Stimulated activated CD8-positive, alpha-beta memory T cell treated with anti-CD3 and anti-CD28 coated beads, Interleukin-4, amount 100 ng/mL, for 4 hours (primary cell): ENCODE measurements at places on chromosomes 5 and 9.

GRCh38 chr5:74618106-74618505 is 22.4 kb downstream of the ENC1 start:
- DNase-seq = no peak

GRCh38 chr5:58021466-58021865 is 438.4 kb downstream of the PLK2 start:
- DNase-seq = no peak

- DNase-seq = peak; percentile 57
These were observed 557 bp downstream of the PJA2 start for GRCh38 chr5:109408991-109409843.

DNA sequence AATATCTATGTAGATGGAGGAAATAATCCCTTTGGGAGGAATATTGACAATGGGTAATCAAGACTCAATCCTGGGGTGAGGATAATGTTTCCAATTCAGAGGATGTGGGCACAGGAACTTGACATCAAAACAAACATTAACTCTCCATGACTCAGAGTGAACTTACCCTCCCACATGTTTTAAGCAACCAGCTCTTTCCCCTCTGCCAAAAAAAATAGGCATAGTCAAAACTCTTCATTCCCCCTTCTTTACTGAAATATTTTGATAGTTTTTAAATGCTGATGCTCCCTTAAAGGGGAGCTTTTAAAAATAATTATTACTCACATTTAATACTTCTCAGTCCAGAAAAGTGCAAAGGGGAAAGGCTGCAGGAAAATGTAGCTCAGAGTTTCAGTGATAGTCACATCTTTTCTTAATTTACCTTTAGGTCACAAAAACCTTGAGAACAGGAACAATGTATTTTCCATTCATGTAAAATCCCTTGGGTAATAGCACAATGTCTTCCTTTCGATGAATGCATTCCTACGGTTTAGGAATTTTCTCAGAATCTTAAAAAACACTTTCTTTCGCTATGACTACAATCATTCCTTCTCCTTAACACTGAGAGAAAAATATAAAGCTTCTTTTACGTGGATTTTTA is 298.4 kb upstream of the GRAMD2B start:
- DNase-seq = no peak

GRCh38 chr5:87099968-87100367 is 167.7 kb upstream of the RASA1 start:
- DNase-seq = no peak

DNA sequence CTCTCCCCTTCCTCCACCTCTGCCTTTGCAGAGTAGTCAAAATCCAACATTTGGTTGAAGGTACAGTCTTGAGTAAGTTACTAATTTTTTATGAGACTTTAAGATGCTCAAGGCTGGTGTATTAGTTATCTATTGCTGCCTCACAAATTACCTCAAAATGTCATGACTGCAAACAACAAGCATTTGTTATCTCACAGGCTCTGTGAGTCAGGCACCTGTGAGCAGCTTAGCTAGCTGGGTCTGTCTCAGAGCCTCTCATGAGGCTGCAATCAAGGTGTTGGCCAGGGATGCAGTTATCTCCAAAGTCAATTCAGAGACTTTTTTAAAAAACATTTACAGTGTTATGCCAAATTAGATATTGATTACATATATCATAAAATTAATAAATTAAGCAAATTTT is 371.3 kb upstream of the RGMB start:
- DNase-seq = no peak

DNA sequence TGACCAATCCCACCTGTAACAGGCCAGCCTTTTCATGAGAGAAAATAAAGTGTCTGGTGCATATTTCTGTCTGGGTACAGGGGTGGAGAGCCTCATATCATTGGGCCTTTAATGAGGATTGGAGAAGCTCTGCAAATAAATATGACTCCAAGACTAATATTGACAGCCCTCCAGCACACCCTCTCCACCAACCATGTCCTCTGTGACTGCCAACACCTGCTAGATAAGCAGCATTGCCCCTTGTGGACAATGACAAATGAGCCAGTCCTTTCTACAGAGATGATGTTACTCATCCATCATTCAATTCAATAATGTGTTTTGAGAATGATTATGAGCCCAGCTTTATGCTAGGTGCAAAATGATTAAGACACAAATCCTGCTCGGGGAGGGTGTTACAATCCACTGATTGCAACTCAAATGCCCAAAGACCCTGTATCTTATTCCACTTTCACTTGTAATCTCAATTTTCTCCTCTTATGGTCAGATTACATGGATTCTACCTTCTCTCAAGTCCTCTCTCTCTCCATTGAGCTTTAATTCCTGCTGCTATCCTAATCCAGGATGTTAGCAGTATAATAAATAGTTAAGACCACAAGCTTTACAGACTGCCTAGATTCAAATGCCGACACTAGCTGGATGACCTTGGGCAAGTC is 2.1 kb upstream of the GFRA3 start:
- no peak for DNase-seq

GRCh38 chr9:4238522-4238921 is 61.3 kb downstream of the GLIS3 start:
- no peak for DNase-seq

DNA sequence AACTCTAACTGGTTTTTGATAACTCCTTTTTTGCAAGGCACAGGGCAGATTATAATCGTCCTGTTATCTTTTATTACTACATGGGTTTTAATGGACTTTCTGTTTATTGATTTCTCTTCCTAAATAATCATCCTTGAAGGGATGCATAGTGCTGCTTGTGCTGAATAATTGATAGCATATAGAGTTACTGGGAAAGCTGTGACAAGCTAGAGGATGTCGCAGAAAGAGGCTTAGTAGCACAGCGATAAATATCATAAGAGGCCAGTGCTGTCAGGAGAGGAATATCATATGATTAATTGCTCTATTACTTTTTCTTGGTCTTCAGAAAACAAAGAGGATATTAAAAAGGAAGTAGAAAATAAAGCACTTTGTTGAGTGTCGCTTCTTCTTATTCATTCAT is 1007.1 kb upstream of the ACO1 start:
- DNase-seq = no peak

DNA sequence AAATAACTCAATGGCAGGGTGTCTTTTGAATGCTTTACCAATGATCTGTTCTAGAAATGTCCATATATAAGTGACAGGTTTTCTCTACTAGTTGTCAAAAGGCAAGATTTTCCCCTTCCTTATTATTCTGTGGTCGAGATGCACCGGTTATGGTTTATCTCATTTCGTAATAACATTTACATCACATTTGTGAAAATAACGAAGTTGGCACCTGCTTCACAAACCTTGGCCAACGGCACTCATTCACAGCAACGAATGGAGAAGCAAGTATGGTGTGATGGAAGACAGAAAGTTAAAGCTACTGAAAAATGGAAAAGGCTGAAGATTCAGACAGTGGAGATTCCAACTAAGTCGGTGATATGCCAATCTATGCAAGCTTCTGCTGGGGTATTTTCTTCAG is 235.8 kb downstream of the KCTD16 start:
- DNase-seq = no peak

GRCh38 chr5:352639-353611 is 31.4 kb downstream of the AHRR start:
- no peak for DNase-seq

DNA sequence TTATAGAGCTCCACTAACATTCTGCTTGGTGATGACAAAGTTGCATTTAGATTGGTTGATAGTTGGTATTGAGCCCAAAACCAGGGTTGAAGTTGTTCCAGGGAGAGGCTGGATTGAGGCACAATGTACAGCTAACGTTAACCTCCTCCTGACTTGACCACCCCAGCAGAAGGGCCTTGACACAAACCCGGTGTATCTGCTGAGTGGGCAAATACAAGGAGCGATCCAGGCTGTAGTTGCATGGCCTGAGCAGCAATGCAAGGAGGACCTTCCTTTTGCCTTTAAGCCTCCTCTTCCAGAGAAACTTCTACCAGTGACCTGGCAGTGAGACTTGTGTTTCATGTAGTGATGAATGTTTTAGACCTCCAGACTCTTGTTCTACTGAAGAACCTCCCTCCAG is 66.2 kb upstream of the GAS1 start:
- no peak for DNase-seq

DNA sequence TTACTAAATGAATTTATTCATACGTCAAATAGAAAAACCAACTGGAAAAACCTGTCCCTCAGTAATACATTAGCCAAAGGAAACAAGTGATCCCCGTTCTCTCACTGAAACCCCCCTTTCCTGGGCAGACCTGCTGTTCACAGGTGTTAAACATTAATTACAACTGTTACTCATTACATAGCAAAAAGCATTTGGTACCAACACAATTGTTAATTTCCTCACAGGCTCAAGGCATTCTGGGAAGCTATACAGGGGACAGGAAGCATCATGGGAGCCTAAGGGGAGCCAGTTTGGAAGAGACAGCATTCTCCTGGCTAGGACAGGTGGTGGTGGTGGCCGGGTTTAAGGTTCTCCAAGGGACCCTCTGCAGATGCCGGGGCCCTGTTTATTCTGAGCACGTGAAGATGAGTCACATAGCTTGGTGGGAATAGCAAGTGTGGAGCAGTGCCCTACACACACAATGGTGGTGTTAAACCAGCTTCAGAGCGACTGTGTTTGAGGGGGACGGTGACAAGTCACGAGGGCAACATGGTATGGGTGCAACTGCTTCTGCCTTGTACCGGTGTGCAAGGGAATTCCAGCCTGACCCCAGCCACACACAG is 62.6 kb upstream of the SLC25A51 start:
- DNase-seq = no peak

GRCh38 chr5:38163636-38164237 is 94.6 kb upstream of the EGFLAM start:
- DNase-seq = no peak

DNA sequence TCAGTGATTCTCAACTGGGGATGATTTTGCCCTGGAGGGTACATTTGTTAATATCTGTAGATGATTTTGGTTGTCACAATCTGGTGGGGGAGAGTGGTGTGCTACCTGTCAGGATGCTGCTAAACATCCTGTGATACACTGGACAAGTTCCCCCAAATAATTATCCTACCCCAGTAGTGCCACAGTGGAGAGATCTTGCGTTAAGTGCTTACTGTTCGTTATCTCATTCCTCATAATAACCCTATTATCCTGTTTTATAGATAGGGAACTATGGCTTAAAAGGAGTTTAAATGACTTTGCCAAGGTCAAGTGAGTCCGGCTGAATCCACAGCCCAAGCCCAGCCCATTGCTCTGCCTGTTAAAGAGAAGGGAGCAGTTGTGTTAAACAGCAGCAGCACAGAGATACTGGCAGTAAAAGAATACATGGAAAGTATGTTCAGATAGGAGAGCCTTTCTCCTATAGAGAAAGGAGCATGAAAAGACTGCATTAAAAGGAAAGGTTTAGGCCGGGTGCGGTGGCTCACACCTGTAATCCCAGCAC is 15.4 kb downstream of the CNOT8 start:
- no peak for DNase-seq

DNA sequence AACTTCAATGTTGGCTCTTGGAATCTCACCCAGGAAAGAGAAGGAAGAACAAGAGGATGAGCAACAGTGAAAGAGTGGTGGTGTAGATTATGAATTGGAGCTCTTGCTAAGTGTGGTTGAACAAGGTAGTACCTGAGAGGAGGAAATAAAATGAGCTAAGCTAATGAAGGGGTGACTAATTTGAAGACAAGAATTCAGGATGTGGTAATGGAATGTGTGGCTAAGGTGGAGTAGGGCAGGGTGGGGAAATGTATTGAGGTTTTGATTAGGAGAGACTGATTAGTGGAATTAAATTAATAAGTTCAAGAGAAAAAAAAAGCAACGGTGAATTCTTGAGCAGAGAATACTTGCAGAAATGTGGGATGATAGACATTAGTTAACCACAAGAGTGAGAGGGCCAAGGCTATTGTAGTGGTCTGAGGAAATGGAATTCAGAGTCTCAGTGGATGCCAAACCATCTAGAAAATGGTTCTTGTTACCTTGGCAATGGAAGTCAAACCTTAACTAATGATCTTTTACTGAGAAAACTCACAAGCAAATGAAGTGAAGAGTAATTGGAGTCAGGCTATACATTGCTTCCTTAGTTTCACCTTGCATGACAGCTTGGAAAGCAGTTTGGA is 648.3 kb upstream of the ZNF608 start:
- no peak for DNase-seq

- no peak for DNase-seq
These were observed 360.1 kb upstream of the PANK3 start for GRCh38 chr5:168939156-168939800.

DNA sequence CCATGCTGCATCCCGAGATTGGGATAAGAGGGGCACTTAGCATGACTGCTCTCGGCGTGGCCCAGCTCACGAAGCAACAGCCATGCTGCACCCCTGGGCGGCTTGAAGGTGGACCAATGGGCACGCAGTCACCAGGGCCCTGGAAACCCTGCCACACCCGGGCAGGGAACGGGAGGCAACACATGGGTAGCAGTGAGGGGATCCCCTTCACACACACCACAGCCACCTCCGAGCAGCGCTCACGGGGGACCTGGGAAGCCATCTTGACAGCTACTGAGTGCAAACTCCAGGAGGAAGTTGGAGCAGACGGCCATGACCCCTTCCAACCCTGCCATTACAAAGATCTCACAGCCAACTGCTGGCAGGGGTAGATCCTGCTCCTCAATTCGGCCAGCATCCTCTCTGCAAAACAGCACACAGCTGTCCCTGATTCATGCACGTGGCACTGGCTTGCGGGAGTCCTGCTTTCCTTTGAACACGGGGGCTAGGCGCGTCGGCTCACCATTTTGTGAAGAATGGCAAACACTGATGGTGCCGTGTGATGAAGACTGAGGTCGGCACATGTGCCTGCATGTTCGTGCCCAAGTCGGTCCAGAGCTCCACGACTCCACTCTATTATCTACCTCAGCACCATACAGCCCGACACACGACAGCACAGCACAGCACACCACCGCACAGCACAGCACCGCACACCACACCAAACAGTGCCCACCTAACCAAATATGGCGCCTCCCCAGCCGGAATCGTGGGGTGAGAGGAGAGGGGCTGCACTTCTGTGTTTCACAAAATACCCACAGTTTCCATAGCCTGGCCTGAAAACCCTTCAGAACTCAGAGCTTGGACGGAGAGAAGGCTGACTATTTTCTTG is 5.0 kb downstream of the UBAC1 start:
- no peak for DNase-seq

DNA sequence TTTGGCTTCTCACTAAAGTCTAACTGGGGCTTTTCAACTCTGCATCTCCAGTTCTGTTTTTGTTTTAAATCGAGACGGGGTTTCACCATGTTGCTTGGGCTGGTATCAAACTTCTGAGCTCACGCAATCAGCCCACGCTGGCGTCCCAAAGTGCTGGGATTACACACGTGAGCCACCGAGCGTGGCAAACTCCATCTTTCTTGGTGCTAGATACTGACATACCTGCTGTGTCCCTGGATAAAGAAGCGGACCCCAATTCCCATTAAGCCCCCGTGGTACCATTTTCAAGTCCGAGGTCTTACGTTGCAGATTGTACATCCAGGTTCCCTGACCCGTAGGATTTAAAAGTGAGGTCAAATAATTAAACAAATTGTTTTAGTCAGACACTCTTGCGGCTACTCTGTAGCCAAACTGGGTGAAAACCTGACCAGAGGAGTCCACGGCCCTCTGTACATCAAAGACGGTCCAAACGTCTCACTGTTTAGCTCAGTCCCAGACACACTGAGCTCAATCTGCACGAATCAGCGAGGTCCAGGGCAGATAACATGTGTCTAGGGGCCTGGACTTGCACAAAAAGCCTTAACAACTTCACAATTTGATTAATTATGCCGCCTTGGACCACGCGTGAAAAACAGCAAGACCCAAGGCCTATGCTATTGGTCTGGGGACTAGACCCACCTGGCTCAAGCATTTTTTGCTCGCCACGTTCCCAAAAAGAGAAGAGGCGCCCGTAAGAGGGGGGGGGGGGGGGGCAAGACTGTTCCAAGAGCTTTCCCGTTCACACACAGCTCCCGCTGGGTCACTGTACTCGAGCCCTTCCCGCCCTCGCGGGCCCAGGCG is 727 bp upstream of the DNAJA1 start:
- no peak for DNase-seq
